ENCODE measurements at places on chromosomes 1 and 21. TPM values are rescaled to one million over a fixed set of nuclear protein-coding genes. Genes with fewer than 3 reads are reported as not detected.

Gene STUM
- 0.03 TPM for total RNA-seq

DNA sequence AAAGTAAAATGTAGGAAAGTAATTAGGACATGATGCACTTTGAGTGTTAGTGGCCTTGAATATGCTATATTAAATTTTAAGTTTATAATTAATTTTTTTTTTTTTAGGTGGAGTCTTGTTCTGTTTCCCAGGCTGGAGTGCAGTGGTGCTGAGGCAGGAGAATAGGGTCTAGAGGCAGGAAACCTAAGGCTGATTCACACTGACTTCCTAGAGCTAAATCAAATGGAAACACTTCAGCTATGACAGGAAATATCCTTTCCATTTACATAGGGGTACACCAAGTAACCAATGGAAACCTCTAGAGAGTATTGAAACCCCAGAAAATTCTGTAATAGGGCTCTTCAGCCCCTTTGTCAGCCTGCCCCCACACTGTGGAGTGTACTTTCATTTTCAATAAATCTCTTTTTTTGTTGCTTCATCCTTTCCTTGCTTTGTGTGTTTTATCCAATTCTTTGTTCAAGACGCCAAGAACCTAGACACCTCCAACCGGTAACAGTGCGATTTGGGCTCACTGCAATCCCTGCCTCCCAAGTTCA, 17.9 kb upstream of the THRAP3 start:
- H3K36me3 ChIP-seq: no peaks in the 10 kb centered on the region
- H3K4me3 ChIP-seq: no peak overlapping the region
- H3K27me3 ChIP-seq: no peaks in the 10 kb centered on the region
- H3K27ac ChIP-seq: no peak overlapping the region

GRCh38 chr1:229075217-229075616, 195.7 kb upstream of the RAB4A start:
- no peaks in the 10 kb centered on the region for H3K36me3 ChIP-seq
- H3K27ac ChIP-seq: no peak overlapping the region
- H3K27me3 ChIP-seq: peaks cover 2% of the 10 kb centered on the region

Gene NAXE
- 211 TPM for total RNA-seq

Gene ZNF593OS
- not detected for total RNA-seq

DNA sequence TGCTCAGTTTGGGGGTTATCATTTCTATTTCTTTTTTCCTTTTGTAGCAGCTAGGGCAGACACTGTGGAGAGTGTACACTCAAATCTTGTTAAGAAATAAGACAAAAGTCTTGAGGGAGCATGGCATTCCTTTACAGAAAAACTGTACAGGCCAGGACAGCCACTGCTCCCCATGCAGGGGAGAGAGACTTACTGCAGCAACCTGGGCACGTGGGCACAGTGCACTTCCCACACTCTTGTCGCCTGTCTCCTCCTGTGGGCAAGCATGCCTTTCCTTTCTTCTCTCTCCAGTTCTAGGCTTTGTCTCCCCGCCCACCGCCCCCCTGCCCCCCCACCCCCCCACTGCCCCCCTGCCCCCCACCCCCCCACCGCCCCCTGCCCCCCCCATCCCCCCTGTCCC, 51.9 kb downstream of the PHC2 start:
- DNase-seq: no peak
- H3K27me3 ChIP-seq: no peaks in the 10 kb centered on the region
- H3K36me3 ChIP-seq: no peaks in the 10 kb centered on the region
- no peak overlapping the region for H3K4me3 ChIP-seq
- no peak overlapping the region for H3K27ac ChIP-seq

Gene HMGN2
- total RNA-seq: 496 TPM

DNA sequence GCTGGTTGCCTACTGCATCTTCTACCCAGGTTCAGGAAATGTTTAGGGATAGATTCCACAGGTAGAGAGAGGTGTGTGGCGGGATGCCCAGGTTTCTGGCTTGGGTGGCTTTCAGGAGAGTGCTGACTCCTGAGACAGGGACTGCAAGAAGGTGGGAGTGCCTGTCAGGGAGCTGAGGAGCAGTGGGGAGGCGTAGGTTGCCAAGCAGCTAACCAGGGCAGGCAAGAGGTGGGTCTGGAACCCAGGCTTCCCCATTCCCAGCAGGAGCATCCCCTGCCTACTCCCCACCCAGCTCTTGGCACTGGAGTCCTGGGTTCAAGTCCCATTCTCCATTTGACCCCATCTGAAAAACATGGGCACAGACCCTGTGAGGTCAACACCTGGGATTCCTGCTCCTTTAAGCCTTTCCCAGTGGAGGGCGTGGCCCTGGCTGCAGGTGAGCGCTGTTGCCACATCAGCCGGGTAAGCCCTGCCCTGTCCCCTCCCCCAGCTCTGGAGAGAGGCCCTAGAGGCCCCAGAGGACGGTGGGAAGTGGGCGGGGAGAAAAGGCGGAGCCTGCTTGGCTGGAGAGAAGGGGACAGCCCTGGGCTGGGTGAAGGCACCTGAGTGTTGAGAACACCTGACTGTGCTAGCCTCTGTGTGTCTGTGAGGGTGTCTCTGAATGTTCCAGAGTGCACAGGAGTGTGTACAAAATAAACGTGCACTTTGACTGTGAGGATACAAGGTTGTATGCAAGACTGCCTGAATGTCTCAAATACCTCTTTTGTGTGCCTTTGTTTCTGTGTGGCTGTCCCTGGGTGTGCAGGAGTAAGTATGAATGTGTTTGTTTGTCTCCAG, 14.0 kb upstream of the SYNC start:
- H3K4me3 ChIP-seq: no peak overlapping the region
- no peak for DNase-seq
- H3K27ac ChIP-seq: no peak overlapping the region
- H3K4me1 ChIP-seq: peaks cover 5% of the 10 kb centered on the region
- H3K27me3 ChIP-seq: no peaks in the 10 kb centered on the region
- no peaks in the 10 kb centered on the region for H3K36me3 ChIP-seq

Gene ARHGAP30
- 0.36 TPM for total RNA-seq

GRCh38 chr1:19680644-19681043, 16.0 kb downstream of the HTR6 start:
- no peaks in the 10 kb centered on the region for H3K4me1 ChIP-seq
- H3K27ac ChIP-seq: no peak overlapping the region
- H3K4me3 ChIP-seq: no peak overlapping the region
- no peaks in the 10 kb centered on the region for H3K36me3 ChIP-seq
- DNase-seq: no peak

Gene DIO1
- total RNA-seq: 0.28 TPM

Gene HJV
- not detected for total RNA-seq

- no peaks in the 10 kb centered on the region for H3K4me1 ChIP-seq
- H3K27me3 ChIP-seq: no peaks in the 10 kb centered on the region
- H3K4me3 ChIP-seq: no peak overlapping the region
- no peak for DNase-seq
- H3K27ac ChIP-seq: no peak overlapping the region
Observed at GRCh38 chr1:99306644-99307043, 42.4 kb downstream of the PLPPR4 start.

DNA sequence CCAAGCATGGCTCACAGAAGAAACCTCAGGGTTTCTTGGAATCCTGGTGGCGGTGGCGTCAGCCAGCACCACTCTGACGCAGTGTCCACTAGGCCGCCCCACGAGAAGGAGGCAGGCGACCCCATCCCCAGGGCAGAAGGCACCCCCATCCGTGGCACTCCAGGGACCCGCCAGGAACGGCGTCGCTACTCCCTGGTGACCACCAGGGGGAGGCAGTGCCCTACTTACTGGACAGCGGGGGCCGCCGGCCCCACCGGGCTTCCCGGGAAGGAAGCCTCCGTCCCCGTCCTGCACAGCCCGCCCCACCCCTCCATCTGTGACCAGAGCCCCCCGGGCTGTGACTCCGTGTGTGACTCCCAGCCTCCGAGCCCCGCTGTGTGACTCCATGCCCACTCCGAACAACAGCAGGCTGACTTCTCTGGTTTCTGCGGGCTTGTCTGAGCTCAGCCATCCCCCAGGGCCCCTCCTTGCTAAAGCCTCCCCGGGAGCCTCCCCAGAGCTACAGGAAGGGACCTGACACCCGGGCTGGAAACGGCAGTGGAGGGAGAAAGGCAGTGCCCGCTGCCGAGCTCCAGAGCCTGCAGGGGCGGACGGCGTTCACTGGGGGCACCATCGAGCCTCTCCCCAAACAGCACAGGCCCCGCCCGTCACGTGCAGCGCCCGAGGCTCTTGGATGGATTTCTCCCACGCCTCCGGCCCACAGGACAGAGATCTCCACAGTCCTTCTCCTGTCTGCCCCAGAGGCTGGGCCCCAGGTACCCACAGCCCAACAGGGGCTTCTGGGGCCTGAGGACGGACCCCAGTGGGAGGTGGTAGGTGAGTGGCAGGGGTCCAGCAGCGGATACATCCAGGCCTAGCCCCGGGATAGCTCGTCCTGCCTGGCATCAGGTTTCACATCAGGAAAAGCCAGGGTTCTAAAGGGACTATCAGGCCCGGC, 21.1 kb downstream of the KIF17 start:
- no peaks in the 10 kb centered on the region for H3K27me3 ChIP-seq
- H3K36me3 ChIP-seq: no peaks in the 10 kb centered on the region
- peak overlapping the region; percentile 80 for H3K27ac ChIP-seq
- peak overlapping the region; percentile 65 for H3K4me3 ChIP-seq

DNA sequence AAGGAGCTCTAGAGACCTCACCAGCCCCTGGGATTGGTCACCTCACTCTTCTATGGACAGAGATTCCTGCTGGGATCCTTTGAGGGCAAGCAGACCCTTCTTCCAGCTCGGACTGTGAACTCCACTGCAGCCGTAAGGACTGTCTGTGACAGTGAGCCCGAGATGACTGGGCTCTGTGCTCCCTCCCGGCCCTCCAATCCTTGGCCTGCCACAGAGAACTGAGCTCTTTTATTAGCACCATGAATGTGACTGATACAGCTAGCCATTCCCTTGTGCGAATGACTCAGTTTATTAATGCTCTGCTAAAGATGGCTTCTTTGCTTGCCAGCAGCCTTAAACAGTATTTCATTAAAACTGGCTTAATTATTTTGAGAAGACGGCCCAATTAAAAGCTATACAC, 194.6 kb upstream of the LMO4 start:
- H3K27me3 ChIP-seq: peaks cover 6% of the 10 kb centered on the region
- H3K4me1 ChIP-seq: no peaks in the 10 kb centered on the region
- H3K36me3 ChIP-seq: no peaks in the 10 kb centered on the region
- no peak overlapping the region for H3K4me3 ChIP-seq

GRCh38 chr1:57881639-57882038, 457.8 kb upstream of the DAB1 start:
- H3K36me3 ChIP-seq: no peaks in the 10 kb centered on the region

DNA sequence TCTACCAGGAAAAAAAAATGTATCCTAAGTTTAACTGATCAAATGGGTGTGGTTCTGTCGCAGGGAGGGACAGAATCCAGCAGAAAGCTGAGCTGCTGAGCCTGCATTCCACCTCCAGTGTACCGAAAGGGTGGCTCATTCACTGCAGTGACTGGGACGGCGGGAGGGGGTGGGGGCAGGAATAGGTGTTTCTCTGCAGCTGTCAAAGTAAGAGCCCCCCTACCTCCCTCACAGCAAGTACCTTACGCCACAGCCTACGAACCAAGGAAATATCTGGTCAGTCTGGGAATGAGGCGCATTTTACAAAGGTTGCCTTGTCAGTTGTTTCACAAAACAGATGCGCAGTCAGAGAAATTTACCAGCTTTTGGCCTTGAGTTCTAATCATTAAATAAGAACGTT, 1.7 kb downstream of the S100B start:
- no peaks in the 10 kb centered on the region for H3K36me3 ChIP-seq
- H3K27ac ChIP-seq: no peak overlapping the region
- no peak overlapping the region for H3K4me3 ChIP-seq
- H3K27me3 ChIP-seq: no peaks in the 10 kb centered on the region
- H3K4me1 ChIP-seq: no peaks in the 10 kb centered on the region

Gene PGLYRP3
- not detected for total RNA-seq

Gene CDC20
- 215 TPM for total RNA-seq

DNA sequence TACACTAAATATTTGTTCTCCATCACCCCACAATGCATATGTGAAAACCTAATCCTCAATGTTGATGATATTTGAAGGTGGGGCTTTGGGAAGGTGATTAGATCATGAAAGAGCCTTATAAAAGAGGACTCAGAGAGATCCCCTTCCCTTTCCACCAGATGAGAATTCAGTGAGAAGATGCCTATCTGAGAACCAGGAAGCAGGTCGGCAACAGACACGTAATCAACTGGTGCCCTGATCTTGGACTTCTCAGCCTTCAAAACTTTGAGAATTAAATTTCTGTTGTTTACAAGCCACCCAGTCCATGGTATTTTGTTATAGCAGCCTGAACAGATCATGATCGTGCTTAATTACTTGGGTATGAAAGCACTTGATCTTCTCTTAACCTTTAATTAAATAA, 329.4 kb downstream of the KCNT2 start:
- no peaks in the 10 kb centered on the region for H3K27me3 ChIP-seq
- no peak overlapping the region for H3K4me3 ChIP-seq
- H3K36me3 ChIP-seq: no peaks in the 10 kb centered on the region
- H3K27ac ChIP-seq: no peak overlapping the region
- DNase-seq: no peak

GRCh38 chr1:229889031-229889517, 178.0 kb upstream of the GALNT2 start:
- no peak for DNase-seq
- H3K4me3 ChIP-seq: no peak overlapping the region
- no peaks in the 10 kb centered on the region for H3K36me3 ChIP-seq
- peaks cover 15% of the 10 kb centered on the region for H3K27me3 ChIP-seq

Gene S100A7
- total RNA-seq: not detected

All from Panc1 (cell line).